ENCODE measurements at places on chromosomes 12 and 14. TPM values are rescaled to one million over a fixed set of nuclear protein-coding genes. Genes with fewer than 3 reads are reported as not detected.

GRCh38 chr12:63912651-63913050 lies 68.2 kb downstream of the SRGAP1 start:
- H3K27me3 ChIP-seq = no peaks in the 10 kb centered on the region
- no peak for DNase-seq
- peaks cover 46% of the 10 kb centered on the region for H3K4me1 ChIP-seq
- no peak overlapping the region for H3K4me3 ChIP-seq

DNA sequence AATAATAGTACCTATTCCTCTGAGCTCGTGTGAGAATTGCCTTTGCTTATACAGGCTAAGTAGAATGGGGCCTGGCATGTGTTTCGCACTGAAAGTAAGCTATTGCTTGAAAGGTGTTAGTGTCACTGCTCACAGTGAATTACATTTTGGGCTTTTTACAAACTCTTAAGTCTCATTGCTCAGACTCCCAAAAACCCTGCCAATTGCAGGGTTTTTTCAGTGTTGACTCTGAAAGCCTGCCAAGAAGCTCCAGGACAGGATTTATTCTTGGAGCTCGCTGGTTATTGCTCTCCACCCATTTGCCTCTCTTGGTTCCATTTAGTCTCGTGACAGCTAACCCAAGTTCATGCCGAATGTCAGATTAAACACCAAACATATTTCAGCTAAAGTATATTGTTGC lies 39.8 kb downstream of the NOPCHAP1 start:
- H3K4me1 ChIP-seq = peaks cover 19% of the 10 kb centered on the region
- H3K27me3 ChIP-seq = no peaks in the 10 kb centered on the region
- no peaks in the 10 kb centered on the region for H3K36me3 ChIP-seq
- peak; percentile 70 for DNase-seq
- H3K4me3 ChIP-seq = no peak overlapping the region

- DNase-seq = no peak
- no peaks in the 10 kb centered on the region for H3K27me3 ChIP-seq
- H3K27ac ChIP-seq = no peak overlapping the region
- H3K4me3 ChIP-seq = no peak overlapping the region
These were observed 14.5 kb upstream of the TFCP2 start for GRCh38 chr12:51187370-51187987.

DNA sequence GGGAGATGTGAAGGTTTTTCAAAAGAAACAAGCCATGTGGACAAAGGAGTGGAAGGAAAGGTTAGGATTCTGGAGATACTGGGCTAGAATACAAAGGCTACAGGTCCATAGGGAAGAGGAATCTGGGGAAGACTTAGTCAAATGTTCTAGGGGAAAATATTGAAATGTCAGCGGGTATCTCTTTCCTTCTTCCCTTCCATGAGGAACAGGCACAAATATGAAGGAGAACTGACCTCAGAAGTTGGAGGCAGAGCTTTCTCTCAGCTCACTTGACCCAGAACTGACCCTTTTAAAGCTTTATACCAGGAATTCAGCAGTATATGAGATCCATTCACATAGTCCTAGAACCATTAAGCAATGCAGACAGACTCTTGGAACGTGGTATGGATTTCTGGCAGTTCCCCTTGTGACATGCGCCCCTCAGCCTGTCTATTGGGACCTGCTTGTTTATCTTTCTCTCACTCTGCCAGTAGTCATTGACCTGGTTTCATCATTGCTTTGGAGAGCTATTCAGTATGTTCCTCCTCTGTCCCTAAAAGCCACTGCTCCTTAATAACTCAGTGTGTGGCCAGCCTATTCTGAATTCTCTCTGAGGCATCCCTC lies 43.0 kb upstream of the GSG1 start:
- H3K4me3 ChIP-seq = no peak overlapping the region
- no peaks in the 10 kb centered on the region for H3K27me3 ChIP-seq
- H3K36me3 ChIP-seq = no peaks in the 10 kb centered on the region
- H3K4me1 ChIP-seq = no peaks in the 10 kb centered on the region

- peak overlapping the region; percentile 87 for H3K27ac ChIP-seq
- H3K4me3 ChIP-seq = no peak overlapping the region
- no peaks in the 10 kb centered on the region for H3K27me3 ChIP-seq
These were observed 62.7 kb downstream of the PELI2 start for GRCh38 chr14:56180754-56181542.

DNA sequence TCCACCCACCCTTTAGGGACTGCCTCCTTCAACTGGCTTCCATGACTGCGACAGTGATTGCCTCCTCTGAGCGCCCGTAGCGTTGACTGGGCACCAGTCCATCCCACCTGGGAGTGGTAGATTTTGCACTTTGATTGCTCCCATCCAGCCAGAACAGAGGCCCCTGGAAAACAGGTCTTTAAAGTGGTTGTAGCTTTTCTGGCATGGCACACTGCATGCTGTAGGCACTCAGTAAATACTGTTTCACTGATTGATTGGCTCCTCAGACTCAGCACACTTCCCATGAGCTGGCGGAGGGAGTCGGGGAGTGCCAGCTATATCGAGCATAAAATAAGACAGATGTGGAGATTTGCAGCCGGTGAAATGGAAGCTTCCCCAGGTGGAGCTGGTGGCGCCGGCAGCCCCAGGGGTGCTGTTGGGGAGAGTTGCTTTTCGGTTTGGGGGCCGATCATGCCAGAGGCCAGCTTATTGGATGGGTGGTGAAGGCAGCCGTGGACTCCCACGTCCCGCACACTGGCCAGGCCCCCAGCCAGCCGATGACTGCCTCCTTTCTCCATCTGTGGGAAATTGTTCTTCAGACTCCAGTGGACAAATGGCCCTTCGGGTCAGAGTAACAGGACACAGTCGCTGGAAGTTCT lies 200.2 kb downstream of the TSPAN9 start:
- no peaks in the 10 kb centered on the region for H3K27me3 ChIP-seq
- H3K4me1 ChIP-seq = no peaks in the 10 kb centered on the region
- no peak overlapping the region for H3K4me3 ChIP-seq

GRCh38 chr12:132467511-132467910 lies 22.4 kb upstream of the FBRSL1 start:
- no peak overlapping the region for H3K27ac ChIP-seq
- H3K27me3 ChIP-seq = no peaks in the 10 kb centered on the region
- no peaks in the 10 kb centered on the region for H3K36me3 ChIP-seq
- no peak for DNase-seq
- H3K4me1 ChIP-seq = peaks cover 7% of the 10 kb centered on the region
- H3K4me3 ChIP-seq = no peak overlapping the region

DNA sequence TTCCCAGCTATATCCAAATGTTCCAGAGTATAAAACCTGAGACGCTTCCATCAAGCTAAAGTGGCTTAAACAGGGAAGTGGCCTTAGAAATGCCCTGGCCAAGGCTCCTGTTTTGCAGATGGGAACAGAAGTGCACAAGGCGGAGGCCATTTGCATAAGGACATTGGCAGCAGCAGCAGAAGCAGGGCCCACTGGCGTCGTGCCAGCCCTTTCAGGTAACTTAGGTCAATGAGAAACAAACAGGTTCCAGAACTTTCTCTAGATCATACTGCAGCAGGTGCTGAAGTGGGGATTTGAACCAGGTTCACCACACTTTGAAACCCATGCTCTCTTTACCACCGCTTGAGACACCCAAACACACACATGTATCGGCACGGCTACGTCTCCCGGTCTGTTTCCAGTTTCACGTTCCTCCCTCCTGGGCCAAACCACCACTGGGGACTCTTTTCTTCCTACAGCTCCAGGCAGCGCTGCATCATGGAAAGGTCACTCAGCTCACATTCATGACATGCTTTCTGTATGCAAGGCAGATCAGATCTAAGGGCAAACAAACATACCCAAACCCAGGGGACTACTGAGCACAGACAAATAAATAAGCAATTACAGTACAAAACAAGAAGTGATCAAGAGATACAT lies 46.0 kb upstream of the PLEKHG6 start:
- peaks cover 31% of the 10 kb centered on the region for H3K4me1 ChIP-seq
- peak; percentile 55 for DNase-seq
- H3K27me3 ChIP-seq = no peaks in the 10 kb centered on the region
- H3K36me3 ChIP-seq = no peaks in the 10 kb centered on the region
- no peak overlapping the region for H3K4me3 ChIP-seq
- peak overlapping the region; percentile 14 for H3K27ac ChIP-seq

DNA sequence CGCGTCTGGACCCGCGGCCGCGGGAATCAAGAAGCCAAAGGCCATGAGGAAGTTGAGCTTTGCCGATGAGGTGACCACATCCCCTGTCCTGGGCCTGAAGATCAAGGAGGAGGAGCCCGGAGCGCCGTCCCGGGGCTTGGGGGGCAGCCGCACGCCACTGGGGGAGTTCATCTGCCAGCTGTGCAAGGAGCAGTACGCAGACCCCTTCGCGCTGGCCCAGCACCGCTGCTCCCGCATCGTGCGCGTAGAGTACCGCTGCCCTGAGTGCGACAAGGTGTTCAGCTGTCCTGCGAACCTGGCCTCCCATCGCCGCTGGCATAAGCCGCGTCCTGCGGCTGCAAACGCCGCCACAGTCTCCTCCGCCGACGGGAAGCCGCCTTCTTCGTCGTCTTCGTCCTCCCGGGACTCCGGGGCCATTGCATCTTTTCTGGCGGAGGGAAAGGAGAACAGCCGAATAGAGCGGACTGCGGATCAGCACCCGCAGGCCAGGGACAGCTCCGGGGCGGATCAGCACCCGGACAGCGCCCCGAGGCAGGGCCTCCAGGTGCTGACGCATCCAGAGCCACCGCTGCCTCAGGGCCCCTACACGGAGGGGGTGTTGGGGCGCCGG lies 1.0 kb downstream of the INSM2 start:
- peaks cover 31% of the 10 kb centered on the region for H3K4me1 ChIP-seq
- H3K36me3 ChIP-seq = no peaks in the 10 kb centered on the region
- no peak overlapping the region for H3K4me3 ChIP-seq
- H3K27me3 ChIP-seq = peaks cover 22% of the 10 kb centered on the region

GRCh38 chr14:104636131-104636530 lies 31.6 kb upstream of the TMEM179 start:
- DNase-seq = no peak
- H3K27ac ChIP-seq = no peak overlapping the region
- H3K4me3 ChIP-seq = no peak overlapping the region
- H3K36me3 ChIP-seq = no peaks in the 10 kb centered on the region
- no peaks in the 10 kb centered on the region for H3K27me3 ChIP-seq
- peaks cover 12% of the 10 kb centered on the region for H3K4me1 ChIP-seq

- no peak overlapping the region for H3K27ac ChIP-seq
- H3K4me3 ChIP-seq = no peak overlapping the region
- H3K27me3 ChIP-seq = no peaks in the 10 kb centered on the region
- no peaks in the 10 kb centered on the region for H3K4me1 ChIP-seq
- DNase-seq = no peak
- no peaks in the 10 kb centered on the region for H3K36me3 ChIP-seq
These were observed 473.5 kb downstream of the PRKD1 start for GRCh38 chr14:29454026-29454693.

- H3K4me3 ChIP-seq = no peak overlapping the region
- no peak for DNase-seq
- peaks cover 4% of the 10 kb centered on the region for H3K4me1 ChIP-seq
- no peak overlapping the region for H3K27ac ChIP-seq
These were observed 22.1 kb downstream of the OR10P1 start for GRCh38 chr12:55658635-55659391.

DNA sequence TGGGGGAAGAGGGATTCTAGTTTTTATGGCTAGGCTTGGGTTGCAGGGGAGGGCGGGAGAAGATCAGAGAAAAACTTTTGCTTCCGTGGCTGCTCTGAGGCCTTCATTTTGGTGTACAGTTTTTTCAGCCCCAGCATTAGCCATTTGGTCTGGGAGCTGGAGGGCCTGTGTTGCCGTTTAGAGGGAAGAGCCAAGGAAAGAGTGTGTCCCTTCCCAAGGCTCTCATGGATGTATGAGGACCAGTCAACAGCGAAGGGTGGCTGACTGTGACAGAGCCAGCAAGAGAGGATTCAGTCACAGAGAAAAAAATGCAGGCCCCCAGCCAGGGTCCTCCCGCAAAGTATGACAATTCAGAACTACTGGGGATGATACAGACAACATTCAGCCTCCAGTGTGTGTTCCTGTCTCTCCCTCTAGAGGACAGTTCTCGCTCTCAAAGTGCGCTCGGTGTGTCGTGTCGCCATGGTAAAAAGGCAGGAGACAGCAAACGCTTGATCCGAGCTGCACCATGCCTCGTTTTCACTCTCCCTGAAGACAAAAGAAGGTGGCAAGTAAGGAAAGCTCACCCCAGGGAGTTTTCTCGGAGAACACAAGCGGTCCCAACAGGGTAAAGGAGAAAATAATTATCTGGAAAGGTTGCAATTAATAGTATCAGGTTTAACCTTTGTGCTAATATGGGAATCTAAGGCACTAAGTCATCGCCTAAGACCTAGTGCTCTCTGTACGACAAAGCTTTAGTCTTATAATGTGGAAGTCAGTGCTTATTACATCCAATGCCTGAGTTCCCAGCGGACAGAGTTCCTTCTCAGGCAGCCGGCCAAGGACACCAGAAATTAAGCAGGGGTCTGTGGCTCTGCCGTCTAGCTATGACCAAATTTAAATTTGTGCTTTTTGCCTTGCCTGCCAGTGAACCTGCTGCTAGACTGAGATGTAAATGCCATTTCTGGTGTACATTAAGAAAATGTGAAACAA lies 157.3 kb upstream of the PLXNC1 start:
- H3K36me3 ChIP-seq = no peaks in the 10 kb centered on the region
- no peak for DNase-seq
- H3K27ac ChIP-seq = no peak overlapping the region
- H3K27me3 ChIP-seq = no peaks in the 10 kb centered on the region
- H3K4me3 ChIP-seq = no peak overlapping the region

DNA sequence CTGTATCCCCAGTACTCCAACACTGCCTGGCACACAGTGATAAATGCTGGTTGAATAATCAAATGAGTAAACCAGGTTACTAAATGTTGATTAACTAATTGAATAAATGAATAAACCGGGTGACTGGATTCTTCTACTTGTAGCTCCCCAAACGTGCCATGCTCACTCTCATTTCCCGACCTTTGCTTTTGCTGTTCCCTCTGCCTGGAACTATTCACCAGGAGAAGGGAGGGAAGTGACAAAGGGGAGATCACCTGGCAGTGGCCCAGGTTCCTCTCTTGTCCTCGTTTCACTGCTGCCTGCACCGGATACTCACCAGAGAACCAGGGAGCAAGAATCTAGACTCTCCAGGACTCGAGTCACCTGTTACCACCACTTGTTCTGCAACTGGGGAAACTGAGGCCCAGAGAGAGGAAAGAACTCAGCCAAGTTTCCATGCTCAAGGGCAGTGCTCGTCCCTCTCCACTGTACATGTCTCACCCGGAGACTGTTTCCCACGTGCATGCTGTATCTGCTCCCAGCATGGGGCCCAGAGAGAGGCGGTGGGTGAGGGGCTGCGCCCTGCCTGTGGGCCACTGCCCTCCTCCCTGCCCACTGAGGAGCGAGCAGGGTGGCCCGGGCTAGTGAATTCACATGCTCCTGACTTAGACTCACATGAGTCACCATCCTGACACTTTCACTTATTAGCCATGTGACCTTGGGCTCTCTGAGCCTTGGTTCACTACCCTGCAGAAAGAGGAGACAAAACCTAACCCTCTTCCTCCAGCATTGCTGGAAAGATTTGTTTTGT lies 17.7 kb upstream of the POP5 start:
- H3K4me3 ChIP-seq = no peak overlapping the region
- peaks cover 5% of the 10 kb centered on the region for H3K4me1 ChIP-seq
- no peaks in the 10 kb centered on the region for H3K36me3 ChIP-seq
- peak overlapping the region; percentile 51 for H3K27ac ChIP-seq
- H3K27me3 ChIP-seq = no peaks in the 10 kb centered on the region

KRT78 gene
- total RNA-seq = not detected

JAG2 gene
- 36.3 TPM for total RNA-seq

LALBA gene
- total RNA-seq = not detected

TULP3 gene
- 6.9 TPM for total RNA-seq

ACADS gene
- 33.5 TPM for total RNA-seq

SLC25A21 gene
- not detected for total RNA-seq

MYL2 gene
- total RNA-seq = not detected
